Activated T-cell treated with anti-CD3 and anti-CD28 coated beads, Interleukin-2, amount 50 U/mL, for 24 hours (primary cell): ENCODE measurements at places on chromosomes 6 and 20.

DNA sequence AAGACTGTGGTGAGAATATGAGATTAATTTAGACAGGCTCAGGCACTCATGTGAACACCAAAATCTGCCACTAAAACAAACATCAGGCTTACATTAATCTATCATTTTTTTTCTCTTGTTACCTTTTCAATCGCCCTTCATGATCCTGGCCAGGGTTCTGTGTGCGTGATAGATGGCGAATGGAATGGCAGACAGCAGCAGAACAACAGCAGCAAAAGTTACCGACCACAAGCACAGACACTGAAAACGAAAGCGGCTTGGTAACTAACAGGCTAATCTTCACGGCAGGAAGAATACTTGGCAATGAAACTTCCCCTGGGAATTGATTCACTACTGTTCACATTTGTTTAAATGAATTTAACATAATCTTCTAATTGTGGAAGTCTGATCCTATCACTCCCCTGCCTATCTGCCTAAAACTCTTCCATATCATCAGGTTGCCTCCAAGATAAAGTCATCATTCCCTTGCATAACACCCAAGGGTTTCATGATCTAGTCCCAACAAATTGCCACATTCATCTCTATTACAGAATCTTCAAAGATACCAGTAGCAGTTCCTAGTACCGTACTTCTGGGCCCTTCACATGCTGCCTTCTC is 28.7 kb downstream of the PTPRK start:
- peaks cover 10% of the 10 kb centered on the region for H3K4me1 ChIP-seq
- no peaks in the 10 kb centered on the region for H3K36me3 ChIP-seq
- H3K27ac ChIP-seq, result no peak overlapping the region
- peak overlapping the region; percentile 32 for H3K4me3 ChIP-seq
- H3K27me3 ChIP-seq, result peaks cover 4% of the 10 kb centered on the region
- DNase-seq, result no peak

DNA sequence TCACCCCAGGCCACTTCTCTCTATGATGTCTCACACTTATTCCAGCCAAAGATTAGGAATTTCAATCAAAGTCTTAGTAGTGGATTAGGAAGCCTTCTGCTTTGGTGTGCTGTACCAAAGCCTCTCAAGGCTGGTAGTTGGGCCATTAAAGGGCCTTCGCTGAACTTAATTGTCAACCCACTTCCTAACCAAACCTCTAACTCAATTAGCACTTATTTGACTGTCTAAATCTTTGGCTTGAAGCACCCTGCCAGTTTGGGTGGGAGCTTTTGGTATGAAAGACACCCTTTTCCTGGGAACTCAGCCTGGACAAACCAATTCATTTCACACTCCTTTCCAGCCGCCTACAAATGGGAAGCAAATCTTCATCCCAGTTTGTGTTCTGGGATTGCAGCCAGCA is 81.5 kb downstream of the BMP2 start:
- no peak for DNase-seq
- no peak overlapping the region for H3K27ac ChIP-seq
- H3K36me3 ChIP-seq, result no peaks in the 10 kb centered on the region
- H3K4me1 ChIP-seq, result no peaks in the 10 kb centered on the region

DNA sequence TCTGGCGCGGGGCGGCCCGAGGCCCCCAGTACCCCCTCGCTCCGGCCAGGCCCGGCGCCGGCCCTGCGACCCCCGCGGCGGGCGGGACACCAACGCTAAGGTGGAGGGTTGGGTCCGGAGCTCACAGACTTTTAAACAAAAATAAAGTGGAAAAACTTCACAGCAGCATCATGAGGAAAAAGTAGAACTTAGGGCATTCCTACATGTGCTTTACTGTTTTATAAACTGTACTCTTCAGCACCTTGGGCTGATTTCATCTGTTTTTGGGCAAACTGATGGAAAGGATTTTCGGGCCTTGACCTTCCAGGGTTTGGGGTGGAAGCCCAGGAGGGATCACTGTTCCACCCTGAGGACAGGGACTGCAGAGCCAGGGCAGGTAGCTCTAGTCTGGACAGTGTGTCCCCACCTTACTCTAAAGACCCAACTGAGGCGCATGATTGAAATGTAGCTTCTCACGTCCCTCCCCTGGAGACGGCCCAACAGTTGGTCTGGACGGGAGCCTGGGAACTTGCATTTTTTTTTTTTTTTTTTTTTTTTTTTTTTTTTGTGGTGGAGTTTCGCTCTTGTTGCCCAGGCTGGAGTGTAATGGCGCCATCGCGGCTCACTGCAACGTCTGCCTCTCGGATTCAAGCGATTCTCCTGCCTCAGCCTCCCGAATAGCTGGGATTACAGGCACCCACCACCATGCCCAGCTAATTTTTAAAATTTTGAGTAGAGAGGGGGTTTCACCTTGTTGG is 740 bp downstream of the NELFCD start:
- no peaks in the 10 kb centered on the region for H3K27me3 ChIP-seq
- peaks cover 41% of the 10 kb centered on the region for H3K36me3 ChIP-seq
- peak overlapping the region; percentile 94 for H3K4me3 ChIP-seq
- DNase-seq, result peak; percentile 58
- peak overlapping the region; percentile 95 for H3K27ac ChIP-seq

DNA sequence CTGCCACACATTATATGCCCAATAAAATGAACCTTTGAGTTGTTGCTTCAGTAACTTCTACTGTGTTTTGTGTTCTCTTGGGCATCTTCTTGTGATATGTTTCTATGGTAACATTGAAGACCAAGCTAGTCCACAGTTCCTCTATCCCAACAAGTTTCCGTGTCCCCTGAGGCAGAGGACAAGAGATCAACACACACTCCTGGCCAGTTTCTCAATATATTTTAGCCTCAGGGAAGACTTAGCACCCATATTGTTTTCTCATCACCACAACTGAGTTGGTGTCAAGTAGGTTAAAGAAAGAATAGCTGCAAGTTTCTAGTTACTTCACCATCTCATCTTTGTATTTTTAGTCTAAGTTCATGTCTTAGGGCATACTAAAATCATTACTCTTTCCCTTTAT is 277.5 kb downstream of the UST start:
- H3K4me3 ChIP-seq, result no peak overlapping the region
- H3K36me3 ChIP-seq, result peaks cover 14% of the 10 kb centered on the region
- H3K4me1 ChIP-seq, result peaks cover 8% of the 10 kb centered on the region
- no peak for DNase-seq

DNA sequence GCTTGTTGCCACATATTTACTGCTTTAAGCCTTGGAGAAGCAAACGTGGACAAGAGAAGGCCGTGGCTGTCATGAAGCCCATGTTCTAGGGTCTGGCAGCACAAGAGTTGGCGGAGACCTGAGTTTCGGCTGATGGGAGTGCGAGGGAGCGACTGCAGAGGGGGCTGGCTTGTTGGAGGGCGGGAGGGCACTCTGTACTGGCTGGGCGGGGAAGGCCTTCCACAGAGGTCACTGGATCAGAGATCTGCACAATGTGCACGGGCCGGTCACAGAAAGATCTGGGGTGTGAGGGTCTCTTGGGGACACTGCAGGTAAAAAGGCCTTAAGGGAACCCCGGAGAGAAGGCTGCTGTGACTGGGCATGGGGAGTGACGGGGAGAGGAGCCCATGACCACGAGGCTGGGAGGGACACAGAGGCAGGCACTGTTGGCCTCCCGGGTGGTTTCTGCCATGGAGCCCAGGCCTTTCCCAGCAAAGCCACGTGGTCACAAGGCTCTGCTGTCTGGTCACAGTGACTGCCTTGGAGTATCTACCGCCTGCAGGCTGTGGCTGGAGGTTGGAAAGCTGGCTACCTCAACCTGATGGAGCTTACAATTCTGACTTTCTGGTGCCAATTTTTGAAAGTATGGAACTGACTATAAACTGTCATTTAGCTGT is 23.8 kb downstream of the FOXC1 start:
- no peak overlapping the region for H3K4me3 ChIP-seq
- H3K27me3 ChIP-seq, result peaks cover 32% of the 10 kb centered on the region
- H3K27ac ChIP-seq, result no peak overlapping the region
- no peaks in the 10 kb centered on the region for H3K36me3 ChIP-seq
- H3K4me1 ChIP-seq, result no peaks in the 10 kb centered on the region

- peaks cover 26% of the 10 kb centered on the region for H3K27me3 ChIP-seq
- H3K27ac ChIP-seq, result no peak overlapping the region
- peaks cover 21% of the 10 kb centered on the region for H3K4me1 ChIP-seq
- peak overlapping the region; percentile 39 for H3K4me3 ChIP-seq
- no peak for DNase-seq
Observed at GRCh38 chr20:64102647-64103354, 4.6 kb downstream of the NPBWR2 start.

DNA sequence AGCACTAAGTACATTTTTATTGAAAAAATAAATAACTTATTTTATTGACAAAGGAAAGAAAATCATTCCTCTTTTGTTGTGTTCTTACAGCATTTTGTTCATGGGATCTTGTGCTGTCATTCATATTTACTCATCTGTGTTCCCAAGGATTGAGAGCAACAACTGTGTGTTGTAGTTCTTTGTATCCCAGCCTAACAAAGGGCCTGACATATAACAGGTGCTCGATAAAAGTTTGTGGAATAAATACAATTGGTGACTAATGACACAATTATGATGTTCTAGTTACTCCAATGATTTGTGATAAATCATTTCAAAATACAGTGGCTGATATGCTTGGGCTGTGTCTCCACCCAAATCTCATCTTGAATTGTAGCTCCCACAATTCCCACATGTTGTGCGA is 7.9 kb upstream of the OGFRL1 start:
- H3K27me3 ChIP-seq, result no peaks in the 10 kb centered on the region
- H3K27ac ChIP-seq, result no peak overlapping the region
- H3K4me1 ChIP-seq, result no peaks in the 10 kb centered on the region
- no peaks in the 10 kb centered on the region for H3K36me3 ChIP-seq
- H3K4me3 ChIP-seq, result no peak overlapping the region
- DNase-seq, result no peak

- H3K27me3 ChIP-seq, result peaks cover 41% of the 10 kb centered on the region
- peaks cover 4% of the 10 kb centered on the region for H3K36me3 ChIP-seq
- peak; percentile 65 for DNase-seq
- no peak overlapping the region for H3K4me3 ChIP-seq
Observed at GRCh38 chr20:45095805-45096238, 5.1 kb downstream of the KCNS1 start.

DNA sequence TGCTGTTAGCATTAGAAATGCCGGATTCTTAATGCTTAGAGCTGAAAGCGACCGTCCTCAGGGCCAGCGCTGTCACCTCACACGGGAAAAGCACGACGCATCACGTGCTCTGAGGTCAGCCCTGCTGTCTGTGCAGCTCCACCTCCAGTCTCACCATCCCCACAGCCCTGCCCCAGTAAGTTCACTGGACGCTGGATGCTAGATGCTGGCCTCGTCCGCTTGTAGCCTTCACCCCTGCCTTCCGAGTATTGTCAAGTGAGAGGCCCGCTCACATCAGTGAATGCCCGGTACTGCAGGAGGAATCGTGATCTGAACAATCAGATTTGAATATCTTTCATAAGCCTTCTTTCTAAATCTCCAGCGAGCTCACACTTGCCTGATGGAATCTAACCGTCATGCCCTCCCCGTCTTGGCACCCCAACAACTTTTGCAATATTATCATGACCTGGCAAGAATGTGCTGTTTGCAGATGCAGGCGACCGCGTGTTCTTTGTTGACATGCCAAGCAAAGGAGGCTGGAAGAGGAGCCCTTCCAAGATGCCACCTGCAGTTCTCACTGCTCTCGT is 64.9 kb downstream of the DLL1 start:
- peaks cover 17% of the 10 kb centered on the region for H3K4me1 ChIP-seq
- DNase-seq, result no peak
- H3K4me3 ChIP-seq, result no peak overlapping the region
- no peaks in the 10 kb centered on the region for H3K36me3 ChIP-seq
- H3K27me3 ChIP-seq, result no peaks in the 10 kb centered on the region

DNA sequence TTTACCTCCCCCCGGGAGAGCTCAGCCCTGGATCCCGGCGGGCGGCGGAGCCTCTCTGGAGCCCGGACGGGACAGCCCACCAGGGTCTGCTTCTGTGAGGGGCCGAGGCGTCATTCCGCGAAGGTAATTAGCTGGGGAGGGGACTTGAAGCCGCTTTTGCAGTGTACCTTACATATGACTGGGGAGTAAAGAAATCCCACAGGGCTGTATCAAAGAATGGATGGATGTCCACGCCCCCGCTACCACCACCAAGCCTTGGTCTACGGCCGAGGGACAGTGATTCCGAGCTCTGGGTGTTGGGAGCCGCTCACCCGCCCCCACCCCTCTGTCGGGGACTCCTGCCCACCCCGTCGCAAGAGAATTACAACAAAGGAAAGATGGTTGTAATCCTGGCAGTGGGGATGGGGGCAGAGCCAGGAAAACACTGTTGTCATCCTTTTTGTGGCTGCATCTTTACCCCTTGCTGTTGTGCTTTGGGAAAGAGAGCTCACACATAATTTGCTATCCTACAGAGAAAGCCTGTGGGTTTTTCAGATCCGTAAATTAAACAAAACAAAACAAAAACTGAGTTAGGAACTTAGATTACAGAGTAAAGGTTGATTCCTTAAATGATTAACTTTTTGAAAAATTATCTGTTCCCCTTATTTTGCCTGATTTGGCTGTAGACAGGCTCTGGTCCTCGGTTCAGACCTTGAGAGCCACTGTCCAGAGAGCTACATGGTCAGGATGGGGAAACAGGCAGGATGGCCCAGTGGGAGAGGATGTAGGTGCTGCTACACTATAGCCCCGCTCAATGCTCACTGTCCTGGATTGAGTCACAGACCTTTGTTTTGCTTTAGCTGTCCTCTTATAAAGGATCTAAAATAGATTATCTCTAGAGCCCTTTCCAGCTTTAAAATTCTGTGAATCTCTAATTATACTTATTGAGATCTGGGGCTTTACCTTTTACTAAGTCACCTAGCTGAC is 997 bp upstream of the FBXO30 start:
- no peaks in the 10 kb centered on the region for H3K27me3 ChIP-seq
- no peak for DNase-seq
- peaks cover 63% of the 10 kb centered on the region for H3K4me1 ChIP-seq
- H3K27ac ChIP-seq, result peak overlapping the region; percentile 95
- peak overlapping the region; percentile 91 for H3K4me3 ChIP-seq
